Amniotic epithelial cell (primary cell): ENCODE measurements at places on chromosomes 16 and 17.

DNA sequence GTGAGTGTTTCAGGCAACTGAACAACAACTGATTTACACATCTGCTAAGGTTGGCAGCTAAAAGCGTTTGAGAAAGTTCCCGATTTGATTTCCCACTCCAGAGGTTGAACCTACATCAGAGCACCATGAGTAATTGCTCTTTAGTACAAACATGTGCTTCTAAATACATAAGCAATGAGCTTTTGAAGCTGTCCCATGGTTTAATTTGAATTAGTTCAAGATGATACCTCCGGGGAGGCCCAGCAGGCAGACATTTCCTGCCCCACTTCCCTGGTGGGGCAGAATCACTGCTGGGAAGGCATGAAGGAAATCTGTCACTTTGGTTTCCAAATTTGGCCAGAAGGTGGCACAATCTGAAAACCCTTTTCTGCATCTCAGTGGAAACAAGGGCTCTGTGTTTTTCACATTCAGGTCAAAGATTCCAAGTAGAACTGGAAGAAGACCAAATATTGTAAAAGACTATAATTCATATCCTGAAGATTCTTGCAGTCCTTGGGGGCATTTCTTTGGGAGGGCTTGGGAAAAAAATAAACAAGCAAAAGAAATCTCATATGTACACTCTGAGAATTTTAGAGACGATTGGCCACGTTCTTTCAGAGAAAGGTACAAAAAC is 176.2 kb upstream of the FAM20A start:
- peak; percentile 81 for DNase-seq

DNA sequence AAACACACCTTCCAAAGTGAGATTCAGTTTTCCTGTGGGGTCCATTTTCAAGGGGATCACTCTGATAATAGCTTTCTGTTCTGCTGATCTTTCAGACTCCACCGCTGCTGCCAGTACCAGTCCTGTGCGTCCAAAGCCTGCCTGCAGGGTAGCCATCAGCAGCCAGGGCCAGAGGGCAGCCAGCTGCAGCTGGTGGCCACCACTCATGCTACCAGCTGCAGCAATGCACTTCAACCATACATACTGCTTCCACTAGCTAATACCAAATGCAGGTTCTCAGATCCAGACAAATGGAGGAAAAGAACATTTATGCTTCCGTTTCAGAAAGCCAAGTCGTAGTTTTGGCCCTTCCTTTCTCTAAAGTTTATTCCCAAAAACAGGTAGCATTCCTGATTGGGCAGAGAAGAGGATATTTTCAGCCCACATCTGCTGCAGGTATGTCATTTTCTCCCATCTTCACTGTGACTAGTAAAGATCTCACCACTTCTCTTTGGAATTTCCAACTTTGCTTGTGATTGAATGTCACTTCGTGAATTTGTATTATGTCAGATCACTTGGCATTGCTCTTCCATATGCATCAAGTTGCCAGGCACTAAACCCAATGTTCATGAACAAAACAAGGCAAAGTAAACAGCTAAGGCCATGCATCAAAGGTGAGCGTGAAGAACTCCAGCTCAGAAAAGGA is 1.8 kb downstream of the RNF43 start:
- no peak for DNase-seq

GRCh38 chr17:13582776-13583547 is 18.8 kb downstream of the HS3ST3A1 start:
- DNase-seq = peak; percentile 92

DNA sequence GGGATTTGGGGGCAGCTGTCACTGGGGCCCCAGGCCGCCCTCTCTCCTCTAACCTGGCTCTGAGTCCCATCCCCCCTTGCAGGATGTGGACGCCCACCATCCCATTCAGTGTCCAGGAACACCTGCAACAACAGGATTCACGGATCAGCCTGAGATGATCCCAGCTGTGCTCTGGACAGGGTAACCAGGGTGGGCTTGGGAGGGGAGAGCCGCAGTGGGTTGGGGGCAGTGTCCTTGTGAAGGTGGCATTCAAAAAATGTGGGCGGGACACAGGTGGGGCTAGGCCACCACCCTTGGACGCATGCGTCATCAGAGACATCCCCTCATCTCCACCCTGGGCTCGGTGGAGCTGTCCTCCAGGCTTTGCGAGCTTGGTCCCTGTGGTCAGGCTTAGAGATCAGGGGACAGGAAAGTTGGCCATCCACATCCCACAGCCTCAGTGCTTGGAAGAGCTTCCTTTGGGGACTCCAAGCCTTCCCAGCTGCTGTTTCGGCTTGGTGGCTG is 19.1 kb downstream of the DEXI start:
- DNase-seq = no peak

- no peak for DNase-seq
Measured at GRCh38 chr16:78900044-78900811, 700.3 kb downstream of the MAF start.

DNA sequence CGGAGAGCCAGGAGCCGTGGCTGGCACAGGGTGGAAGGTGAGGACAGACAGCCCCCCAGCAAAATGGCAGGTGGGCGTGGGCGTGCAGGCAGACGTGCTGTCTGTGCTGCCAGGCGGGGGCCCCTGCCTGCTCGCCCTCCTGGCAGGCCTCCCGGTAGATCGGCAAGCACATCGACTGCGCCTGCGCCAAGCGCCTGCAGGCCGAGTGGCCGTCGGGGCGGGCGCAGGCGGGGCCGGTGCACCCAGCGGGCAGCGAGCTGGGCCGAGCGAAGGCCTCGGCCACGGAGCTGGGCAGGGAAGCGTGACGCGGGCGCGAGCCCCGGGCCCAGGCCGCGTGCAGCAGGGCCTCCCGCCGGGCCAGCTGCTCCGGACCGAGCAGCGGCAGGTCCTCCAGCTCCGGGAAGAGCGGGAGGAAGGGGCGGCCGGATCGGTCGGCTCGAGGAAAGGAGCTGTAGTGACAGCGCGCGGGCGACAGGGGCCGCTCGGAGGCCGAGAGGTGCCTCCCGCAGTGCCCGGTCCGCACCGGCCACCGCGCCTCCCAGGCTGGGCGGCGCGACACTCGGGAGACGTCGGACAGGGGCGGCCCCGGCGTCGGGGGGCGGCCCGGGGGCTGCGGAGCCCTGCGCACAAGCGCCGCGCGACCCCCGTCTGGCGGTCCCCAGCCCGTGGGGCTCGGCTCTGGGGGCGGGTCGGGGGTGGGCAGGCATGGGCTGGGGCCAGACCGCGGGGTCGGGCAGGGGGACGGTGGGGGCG is 16.9 kb downstream of the GRIN2C start:
- peak; percentile 43 for DNase-seq

GRCh38 chr16:11677959-11678881 is 10.0 kb downstream of the SNN start:
- DNase-seq = no peak

DNA sequence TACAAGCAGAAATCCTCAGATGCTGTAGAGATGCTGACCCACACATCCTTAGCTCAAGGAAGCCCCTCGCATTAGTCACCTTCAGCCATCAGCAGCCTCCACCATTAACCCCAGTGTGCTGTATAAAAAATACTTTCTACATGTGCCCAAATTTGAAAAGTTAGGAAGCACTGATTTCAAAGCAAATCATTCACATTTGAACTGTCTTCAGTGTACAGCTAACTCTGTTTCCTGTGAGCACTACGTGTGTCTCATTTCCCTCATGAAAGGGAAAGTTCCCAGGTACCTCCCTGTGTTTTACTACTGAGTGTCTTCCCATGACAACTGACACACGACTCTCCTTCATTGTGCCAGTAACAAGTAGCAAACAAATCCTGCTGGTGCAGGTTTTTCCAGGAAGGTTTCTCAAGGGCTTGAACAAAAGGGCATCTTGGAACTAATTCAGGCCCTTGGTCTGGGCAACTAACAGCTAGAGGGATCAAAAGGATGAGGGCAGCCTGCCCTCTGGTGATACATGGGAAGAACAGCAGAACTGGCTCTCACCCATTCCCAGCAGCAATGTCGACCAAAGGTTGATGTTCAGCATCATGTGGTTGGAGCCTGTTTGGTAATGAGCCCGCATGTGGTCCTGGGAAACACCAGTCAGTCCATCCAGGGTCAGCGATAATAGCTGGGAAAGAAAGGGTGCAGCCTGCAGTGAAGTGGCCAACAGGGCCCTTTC is 4.0 kb downstream of the SLC35B1 start:
- DNase-seq = peak; percentile 72

DNA sequence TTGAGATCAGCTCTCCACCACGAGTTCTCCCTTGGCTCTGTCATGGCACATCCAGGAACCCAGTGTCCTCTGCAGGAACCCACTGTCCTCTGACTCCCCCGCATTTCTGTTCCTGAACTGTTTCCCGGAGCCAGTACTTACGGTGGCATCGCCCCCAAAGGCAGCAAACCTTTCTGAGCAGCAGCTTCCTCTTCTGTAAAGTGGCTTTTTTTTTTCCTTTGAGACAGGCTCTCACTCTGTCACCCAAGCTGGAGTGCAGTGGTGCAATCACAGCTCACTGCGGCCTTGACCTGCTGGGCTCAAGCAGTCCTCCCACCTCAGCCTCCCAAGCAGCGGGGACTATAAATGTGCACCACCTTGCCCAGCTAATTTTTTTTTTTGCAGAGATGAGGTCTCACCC is 32.2 kb downstream of the NAGPA start:
- DNase-seq = no peak

DNA sequence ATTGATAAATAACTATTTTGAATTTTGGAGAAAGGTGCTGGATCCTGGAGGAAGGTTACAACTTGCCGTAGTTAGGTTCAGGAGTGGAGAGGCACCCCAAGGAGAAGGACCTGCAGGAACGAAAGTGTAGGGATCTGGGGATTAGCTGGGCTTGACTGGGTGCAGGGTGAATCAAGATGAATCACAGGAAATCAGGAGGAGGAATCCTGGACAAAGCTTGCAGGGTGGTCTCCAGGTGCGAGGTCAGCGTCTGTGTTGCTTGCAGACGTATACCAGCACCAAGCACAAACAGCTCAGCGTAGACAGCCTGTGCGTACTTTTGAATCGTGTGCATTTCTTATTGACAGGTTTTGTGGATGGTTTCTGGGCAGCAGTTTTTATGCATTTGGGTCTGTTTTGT is 144.3 kb downstream of the MSI2 start:
- peak; percentile 55 for DNase-seq

GRCh38 chr16:89956505-89957215 is 8.1 kb downstream of the DEF8 start:
- no peak for DNase-seq

DNA sequence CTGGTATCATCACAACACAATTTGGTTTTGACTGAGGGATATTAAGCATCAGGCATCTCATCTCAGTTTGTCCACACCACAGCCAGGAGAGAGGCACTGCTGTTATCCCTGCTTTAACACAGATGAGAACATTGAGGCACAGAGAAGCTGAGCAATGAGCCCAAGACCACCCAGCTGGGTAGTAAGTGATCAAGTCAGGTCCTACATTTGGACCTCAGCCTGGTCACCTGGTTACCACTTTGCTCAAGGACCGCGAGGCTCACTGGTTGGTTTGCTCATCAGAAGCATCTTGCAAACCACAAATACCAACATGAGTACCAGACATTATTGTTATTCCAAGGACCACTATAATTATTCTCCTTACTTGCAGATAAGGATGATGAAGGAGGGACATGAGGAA is 245.5 kb downstream of the CBLN1 start:
- no peak for DNase-seq

GRCh38 chr17:12358477-12358876 is 307.2 kb upstream of the MYOCD start:
- no peak for DNase-seq

DNA sequence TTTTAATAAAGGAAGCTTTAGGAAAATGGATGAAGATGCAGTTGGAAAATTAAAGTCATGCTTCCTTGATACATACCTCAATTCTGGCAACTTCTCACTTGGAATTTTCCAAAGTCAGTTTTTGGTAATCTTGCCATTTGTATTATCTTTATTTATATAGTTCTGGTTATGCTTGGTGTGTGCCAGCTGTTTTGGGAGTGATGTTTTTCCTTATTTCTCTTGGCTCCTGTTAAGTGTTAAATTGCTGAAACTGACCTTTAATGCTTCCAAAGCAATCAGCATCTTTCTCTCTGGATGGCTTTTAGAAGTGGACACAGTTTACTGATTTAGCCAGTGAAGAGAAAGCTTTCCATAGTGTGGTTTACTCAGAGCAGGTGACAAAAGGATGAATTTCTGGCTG is 70.1 kb upstream of the HAS3 start:
- no peak for DNase-seq

- DNase-seq = no peak
Measured at GRCh38 chr17:7133424-7133823, 18.8 kb upstream of the ASGR2 start.

DNA sequence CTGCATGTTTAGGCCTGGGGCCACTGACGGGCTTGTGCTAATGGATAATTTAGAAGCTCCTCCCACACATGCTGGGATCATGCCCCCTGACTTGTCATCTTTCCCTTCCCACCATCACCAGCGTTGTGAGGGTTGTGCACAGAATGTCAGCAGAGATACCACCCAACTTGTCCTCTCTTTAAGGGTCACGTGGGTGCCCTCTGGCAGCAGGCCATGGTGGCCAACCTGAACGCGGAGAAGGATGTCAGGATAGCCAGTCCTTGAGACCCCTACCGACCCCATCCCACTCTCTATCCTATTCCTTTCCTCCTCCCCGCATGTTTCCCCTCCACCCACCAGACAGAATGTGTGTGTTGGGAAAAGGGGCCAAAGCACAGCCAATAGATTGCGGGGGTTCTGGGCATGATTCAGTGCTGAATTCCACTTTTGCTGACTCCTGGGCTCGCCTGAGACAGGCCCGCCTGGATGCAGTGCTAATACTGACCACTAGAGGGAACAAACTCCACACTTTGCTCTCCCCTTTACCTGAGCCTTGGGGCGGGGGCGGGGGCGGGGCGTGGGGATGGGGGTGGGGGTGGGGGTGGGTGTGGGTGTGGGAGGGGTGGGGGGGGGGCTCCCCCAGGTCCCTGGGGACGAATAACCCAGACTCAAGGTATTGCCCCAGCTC is at the start of gene GH2:
TSS of gene GH2 (minus strand) at position 10 of the 667 bp plus-strand sequence. CDS start 143 bp downstream, outside the sequence.
- DNase-seq = peak; percentile 55

GRCh38 chr16:72172105-72173034 is at the start of gene PMFBP1:
TSS of gene PMFBP1 (minus strand) at chr16:72172155. CDS start at chr16:72171208, 947 bp downstream.
- DNase-seq = peak; percentile 87

DNA sequence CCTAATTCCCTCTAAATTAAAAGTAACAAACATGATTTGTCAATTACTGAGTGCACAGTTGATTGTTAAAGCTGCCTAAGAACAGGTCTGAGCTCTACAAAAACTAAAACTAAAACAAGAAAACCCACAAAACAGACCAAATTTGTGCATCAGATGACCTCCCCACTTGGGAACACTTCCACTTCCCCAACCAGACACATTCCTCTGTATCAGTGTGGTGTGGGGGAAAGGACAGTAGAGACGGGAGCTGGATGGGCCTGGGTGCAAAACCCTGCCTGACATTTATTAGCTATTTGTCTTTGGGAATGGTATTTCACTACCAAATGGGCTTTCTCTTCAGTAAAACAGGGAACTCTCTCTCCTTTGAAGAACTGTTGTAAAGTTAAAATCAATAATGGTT is 29.8 kb downstream of the STAT3 start:
- no peak for DNase-seq

- DNase-seq = no peak
Measured at GRCh38 chr16:53839150-53839549, 135.2 kb downstream of the FTO start.

GRCh38 chr17:43644081-43644480 is 17.6 kb downstream of the MEOX1 start:
- no peak for DNase-seq

- DNase-seq = no peak
Measured at GRCh38 chr17:81455387-81455786, 57.2 kb downstream of the ACTG1 start.
